Mucosa of gallbladder (tissue), 1 donor: ENCODE measurements at places on chromosomes 11 and 22.

DNA sequence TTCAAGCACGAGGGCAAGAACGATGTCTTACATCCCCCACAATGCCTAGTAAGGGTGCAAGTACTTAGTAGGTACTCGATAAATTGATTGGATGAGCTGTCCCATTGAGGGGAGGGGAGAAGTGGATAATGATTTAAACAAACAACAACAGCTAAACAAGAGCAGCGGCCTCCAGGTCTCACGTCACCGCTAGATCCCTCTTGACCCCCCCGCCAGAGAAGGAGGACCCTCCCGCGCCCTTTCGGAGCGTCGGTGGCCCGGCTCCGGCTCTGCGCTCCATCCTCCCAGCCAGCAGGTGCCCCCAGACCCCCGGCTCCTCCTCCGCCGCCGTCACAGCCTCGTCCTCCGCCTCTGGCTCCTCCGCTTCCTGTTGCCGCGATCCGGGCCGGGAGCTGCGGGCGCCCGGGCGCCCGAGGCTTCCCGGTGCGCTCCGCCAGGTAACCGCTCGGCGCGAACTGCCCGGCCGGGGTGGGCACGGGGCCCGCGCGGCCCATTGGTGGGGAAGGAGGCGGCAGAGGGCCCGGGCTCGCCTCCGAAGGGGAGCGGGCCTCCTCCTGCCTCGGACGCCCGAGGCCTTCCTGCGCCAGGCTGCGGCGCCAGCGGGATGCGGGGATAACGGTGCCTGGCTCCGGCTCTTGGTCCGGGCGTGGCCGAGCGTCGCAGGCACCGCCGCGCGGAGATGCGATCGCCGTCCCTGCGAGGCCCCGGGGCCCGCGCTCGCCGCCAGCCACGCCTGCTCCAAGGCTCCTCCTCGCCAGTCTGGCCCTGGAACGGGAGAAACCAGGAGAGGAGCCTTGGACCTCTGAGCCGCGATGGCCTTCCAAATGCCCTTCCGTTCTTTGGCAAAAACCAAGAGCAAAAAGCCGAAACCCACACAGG is at the start of gene TLCD5:
TSS of gene TLCD5 (plus strand) at position 368 of the 879 bp plus-strand sequence. CDS start 2,143 bp downstream, outside the sequence.
- DNase-seq: no peak

DNA sequence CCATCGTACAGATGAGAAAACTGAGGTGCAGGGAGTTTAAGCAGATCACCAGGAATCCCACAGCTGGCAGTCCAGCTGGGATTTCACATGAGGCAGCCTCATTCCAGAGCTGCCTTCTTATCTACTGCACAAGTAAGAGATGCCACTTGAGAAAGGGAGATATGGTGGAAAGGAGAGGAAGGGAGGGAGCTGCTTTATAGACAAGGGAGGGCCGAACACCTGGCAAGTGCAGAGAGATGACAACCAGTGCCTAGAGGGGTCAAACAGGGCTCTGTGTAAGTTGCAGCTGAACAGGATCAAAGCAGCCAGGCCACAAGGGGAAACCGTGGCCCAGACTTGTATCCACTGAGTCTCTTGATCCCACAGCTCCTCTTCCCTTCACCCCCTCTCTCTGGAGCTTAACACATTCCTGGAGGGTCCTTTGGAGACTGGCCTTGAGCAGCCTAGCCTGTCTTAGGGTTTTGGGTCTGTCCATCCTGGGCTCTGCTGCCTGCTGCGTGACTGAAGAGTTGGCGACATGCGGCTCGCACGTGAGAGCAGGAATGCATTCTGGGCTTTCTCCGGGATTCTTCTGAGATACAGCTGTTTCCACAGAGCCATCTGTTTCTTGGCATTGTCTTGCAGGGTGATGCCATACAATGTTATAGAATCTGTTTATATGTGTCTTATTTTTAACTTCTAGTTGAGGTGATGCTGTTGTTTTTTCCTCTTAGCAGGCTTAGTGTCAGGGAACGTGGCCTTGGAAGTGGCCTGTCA is 268.5 kb upstream of the SYN3 start:
- no peak for DNase-seq

DNA sequence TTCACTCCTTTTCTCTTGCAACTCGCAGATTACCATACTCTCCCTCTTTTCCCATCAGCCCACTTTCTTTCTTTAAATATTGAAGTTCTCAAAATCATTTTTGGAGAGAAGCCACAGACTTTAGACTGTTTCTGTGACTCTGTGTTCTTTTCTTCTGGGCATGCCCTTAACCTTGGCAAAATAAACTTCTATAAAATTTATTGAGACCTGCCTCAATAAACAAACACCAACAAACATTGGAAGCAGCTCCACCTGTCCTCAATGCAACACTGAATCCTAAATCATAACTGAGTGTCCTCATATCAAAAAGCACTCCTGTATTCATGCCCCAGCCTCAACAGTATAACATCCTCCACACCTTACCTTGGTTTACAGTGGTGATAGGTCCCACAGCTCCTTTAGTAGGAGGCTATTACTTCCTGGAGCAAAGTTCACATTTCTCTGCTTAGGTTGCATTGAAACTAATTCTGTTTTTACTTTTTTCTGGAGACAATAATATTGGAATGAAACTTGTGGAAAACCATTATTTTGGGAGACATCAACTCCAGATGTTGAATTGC is 320.0 kb upstream of the LRRC4C start:
- DNase-seq: no peak

GRCh38 chr22:32951807-32952153 is 106.4 kb downstream of the SYN3 start:
- no peak for DNase-seq

DNA sequence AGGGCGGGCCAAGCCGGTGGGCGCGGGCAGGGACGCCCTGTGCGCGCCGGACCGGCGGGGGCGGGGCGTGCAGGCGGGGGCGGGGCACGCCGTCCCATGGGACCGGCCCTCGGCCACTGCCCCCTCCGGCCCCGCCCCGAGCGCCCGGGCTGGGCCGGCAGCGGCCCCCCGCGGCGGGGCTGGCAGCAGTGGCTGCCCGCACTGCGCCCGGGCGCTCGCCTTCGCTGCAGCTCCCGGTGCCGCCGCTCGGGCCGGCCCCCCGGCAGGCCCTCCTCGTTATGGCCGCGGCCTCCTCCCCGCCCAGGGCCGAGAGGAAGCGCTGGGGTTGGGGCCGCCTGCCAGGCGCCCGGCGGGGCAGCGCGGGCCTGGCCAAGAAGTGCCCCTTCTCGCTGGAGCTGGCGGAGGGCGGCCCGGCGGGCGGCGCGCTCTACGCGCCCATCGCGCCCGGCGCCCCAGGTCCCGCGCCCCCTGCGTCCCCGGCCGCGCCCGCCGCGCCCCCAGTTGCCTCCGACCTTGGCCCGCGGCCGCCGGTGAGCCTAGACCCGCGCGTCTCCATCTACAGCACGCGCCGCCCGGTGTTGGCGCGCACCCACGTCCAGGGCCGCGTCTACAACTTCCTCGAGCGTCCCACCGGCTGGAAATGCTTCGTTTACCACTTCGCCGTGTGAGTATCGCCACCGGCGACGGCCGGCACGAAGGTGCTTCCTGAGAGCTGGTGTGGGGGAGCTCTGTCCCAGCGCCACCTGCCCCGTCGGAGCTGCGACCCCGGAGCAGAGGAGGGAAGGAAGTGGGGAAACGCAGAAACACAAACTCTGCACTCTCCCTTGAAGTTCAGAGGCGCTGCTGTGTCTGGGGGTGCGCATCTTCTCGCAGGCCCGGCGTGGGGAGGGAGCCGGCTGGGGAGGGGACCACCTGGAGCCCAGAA is at the start of gene KCNQ1:
TSS of gene KCNQ1 (plus strand) at position 188 of the 925 bp plus-strand sequence. CDS start at position 279, 91 bp downstream.
- peak; percentile 69 for DNase-seq

DNA sequence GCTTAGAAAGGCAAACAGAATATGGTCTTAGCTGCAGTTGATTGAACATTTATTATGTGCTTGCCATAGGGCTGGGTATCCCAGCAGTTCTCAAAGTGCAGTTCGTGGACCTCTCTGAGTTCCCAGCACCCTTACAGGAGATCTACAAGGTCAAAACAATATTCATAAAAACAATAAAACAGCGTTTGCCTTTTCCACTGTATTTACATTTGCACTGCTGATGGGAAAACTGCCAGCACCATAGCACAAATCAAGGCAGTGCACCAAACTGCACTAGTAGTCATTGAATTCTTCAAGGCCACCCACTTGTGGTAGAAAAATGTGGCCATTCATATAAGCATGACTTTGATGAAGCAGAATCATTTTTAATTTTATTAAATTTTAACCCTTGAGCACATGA is 128.1 kb downstream of the CCDC34 start:
- DNase-seq: no peak

GRCh38 chr22:27581688-27582087 is 219.9 kb downstream of the MN1 start:
- DNase-seq: peak; percentile 75

DNA sequence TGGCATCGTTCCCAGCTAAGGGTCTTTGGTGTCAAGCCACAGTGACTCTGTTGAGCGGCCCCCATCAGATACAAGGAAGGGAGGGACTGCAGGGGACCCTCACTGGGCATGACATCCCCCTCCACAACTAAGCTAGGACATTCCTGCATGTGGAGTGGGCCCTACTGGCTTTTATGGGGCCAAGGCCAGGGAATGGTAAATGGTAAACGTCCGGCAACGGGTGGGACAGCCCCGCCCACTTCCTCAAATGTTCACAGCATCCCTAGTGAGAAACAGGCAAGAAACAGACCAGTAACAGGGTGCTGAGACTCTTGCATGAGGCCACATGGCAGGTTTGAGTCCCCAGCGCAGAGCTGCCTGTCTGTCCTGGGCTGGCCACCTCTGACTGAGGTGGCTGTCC is 4.4 kb downstream of the TMPRSS6 start:
- no peak for DNase-seq

DNA sequence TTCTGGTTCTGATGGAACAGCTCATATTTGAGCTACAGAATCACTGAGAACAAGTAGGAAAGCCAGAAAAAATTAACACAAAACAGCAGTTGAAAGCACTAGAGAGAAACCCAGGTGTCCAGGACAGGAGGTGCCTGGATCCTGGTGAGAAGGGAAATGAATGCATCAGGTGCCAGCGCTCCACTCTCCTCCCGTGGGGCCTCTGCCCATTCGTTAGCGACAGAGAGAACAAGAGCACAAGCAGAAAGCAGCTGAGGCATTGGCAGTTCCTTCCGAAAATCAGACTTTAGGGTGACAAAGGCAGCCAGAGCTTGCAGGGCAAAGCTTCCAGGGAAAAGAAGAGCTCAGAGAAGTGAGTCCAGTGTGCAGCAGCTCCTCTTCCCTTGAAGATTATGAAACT is 20.0 kb upstream of the KRTAP5-7 start:
- DNase-seq: no peak

DNA sequence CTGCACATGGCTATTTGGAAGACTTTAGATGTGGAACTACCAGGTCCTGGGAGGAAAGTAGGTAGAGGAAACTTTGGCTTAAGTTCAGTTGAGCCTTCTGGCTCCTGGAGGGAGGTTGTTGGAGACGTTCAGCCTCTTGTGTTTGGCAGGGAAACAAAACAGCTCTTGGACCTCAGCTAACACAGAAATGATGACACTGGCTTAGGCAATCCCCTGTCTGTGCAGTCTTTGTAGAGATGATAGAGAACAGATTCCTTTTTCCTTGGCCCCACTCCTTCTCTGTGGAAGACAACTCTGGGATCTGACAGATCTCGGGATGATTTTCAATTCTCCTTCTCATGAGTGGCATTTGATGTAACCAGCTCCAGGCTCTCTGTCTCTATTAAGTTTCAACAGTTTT is 428.5 kb downstream of the TMEM135 start:
- DNase-seq: peak; percentile 53

- no peak for DNase-seq
These were observed 225.6 kb downstream of the TMEM135 start for GRCh38 chr11:87263264-87263838.

- no peak for DNase-seq
These were observed 121.1 kb downstream of the NTM start for GRCh38 chr11:131491503-131491902.
